Adrenal gland (tissue), 19 donors: ENCODE measurements at places on chromosomes 4 and X. TPM values are rescaled to one million over a fixed set of nuclear protein-coding genes. Genes with fewer than 3 reads are reported as not detected.

GRCh38 chr4:20395160-20395773 is 143.6 kb downstream of the SLIT2 start:
- no peak overlapping the region for H3K27ac ChIP-seq
- H3K36me3 ChIP-seq: no peaks in the 10 kb centered on the region
- DNase-seq: peak; percentile 53
- no peaks in the 10 kb centered on the region for H3K27me3 ChIP-seq
- peak overlapping the region; percentile 6 for H3K4me3 ChIP-seq
- H3K4me1 ChIP-seq: no peaks in the 10 kb centered on the region

- H3K27me3 ChIP-seq: peaks cover 32% of the 10 kb centered on the region
- no peak for DNase-seq
- no peak overlapping the region for H3K27ac ChIP-seq
- H3K36me3 ChIP-seq: no peaks in the 10 kb centered on the region
- H3K4me1 ChIP-seq: no peaks in the 10 kb centered on the region
Measured at GRCh38 chr4:13515268-13515667, 29.0 kb downstream of the NKX3-2 start.

GRCh38 chr4:120286813-120287212 is 220.2 kb upstream of the MAD2L1 start:
- no peak overlapping the region for H3K27ac ChIP-seq
- H3K4me1 ChIP-seq: no peaks in the 10 kb centered on the region
- H3K36me3 ChIP-seq: no peaks in the 10 kb centered on the region
- DNase-seq: no peak

DNA sequence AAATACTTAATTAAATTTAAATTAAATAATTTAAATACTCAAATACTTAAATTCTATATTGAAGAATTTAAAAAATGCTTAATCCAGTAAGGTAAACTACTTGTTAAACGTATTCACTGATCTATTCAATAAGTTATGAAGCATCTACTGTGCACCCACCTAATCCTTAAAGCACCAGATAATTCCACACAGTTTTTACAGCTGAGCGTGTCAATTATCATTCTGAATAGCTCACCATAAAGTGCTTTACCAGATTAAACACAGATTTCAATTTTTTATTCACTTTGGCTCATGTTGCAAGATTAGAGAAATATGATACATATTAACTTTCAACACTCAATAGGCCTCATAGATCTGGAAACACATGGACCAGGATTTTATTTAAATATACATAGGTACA is 79.2 kb upstream of the DDIT4L start:
- H3K4me1 ChIP-seq: no peaks in the 10 kb centered on the region
- no peak for DNase-seq
- no peak overlapping the region for H3K4me3 ChIP-seq

DNA sequence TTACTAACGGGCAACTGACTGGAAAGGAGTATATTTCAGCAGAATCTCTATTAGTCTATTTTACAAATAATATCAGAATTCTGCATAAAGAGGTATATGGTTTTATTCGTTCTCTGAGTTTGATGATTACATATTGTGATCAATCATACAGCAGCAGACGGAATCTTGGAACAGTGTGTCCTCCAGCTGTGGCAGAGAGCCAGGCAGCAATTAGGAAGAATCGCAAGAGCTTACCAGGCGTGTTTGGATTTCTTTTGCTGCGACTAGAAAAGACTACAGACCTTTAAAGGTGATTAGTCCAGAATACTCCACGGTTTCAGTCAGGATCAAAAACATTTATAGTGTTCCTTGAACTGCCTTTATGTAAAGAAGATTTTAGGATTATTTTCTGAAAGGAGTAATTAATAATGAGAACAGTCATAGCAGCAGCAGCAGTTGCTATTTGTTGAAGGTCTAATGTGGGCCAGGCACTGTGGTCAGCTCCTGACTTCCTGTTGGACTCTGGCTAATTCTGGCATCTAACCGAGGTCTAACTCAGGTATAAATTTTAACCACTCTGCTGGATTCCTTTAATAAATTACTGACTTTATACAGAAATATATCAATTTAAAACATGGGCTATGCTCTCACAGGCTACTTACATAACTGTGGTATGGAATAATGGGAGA is 225.3 kb upstream of the CXorf66 start:
- H3K4me1 ChIP-seq: no peaks in the 10 kb centered on the region
- H3K27ac ChIP-seq: no peak overlapping the region
- H3K4me3 ChIP-seq: no peak overlapping the region
- H3K27me3 ChIP-seq: no peaks in the 10 kb centered on the region
- DNase-seq: peak; percentile 55
- H3K36me3 ChIP-seq: no peaks in the 10 kb centered on the region

DNA sequence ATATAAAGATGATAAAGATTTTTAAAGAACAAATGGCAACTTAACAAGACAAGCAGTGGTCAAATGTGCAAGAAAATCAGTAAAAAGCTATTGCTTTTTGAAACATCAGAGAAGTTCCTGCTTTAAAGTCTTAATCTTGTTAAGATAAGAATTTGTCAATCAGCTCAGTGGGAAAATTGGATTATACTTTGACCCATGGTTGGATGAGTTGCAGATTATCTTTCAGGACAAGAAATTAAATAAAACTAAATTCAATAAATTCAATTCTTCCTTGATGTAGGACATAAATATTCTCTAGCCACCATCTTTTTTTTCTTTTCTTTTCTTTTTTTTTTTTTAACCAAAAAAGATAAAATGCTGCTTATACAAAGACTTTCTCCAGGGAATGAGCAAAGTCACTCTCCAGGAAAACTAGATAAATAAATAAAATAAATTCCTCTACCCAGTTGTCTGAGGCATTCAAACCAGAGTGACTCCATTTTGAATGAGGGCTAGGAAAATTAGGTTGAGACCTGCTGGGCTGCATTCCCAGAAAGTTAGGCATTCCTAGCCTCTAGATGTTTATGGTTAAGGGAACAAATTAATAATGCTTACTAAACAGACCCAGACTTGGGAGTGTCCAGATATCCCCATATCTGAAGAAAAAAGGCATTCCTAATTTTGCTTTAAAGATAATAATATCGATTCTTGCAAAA is 211.2 kb downstream of the SNCA start:
- H3K4me3 ChIP-seq: no peak overlapping the region
- no peaks in the 10 kb centered on the region for H3K27me3 ChIP-seq
- DNase-seq: no peak
- H3K27ac ChIP-seq: no peak overlapping the region

DNA sequence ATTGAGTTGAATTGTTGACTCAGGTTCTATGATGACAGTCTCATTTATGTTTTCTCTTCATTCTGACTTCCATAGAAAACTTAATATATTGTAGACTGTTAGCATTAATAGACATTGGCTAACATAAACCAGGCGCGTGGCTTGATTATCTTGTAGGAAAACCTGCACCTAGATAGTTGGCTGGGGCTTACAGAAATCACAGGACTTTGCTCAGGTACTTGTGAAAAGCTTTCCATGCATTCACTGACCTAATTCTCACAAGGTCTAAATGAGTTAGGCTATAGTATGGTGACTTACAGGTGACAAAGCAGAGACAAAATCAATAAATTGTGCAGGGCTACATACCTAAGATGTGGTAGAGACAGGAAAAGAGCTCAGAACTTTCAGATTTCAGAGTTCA is 212.8 kb downstream of the GPAT3 start:
- no peak overlapping the region for H3K4me3 ChIP-seq
- no peaks in the 10 kb centered on the region for H3K36me3 ChIP-seq
- H3K4me1 ChIP-seq: no peaks in the 10 kb centered on the region
- no peak for DNase-seq
- no peaks in the 10 kb centered on the region for H3K27me3 ChIP-seq
- H3K27ac ChIP-seq: no peak overlapping the region

- DNase-seq: no peak
- H3K27ac ChIP-seq: no peak overlapping the region
- no peaks in the 10 kb centered on the region for H3K4me1 ChIP-seq
- no peaks in the 10 kb centered on the region for H3K27me3 ChIP-seq
Measured at GRCh38 chrX:122586831-122587230, 597.2 kb upstream of the GRIA3 start.

GRCh38 chr4:42785817-42786216 is 106.7 kb upstream of the GRXCR1 start:
- no peaks in the 10 kb centered on the region for H3K36me3 ChIP-seq
- no peaks in the 10 kb centered on the region for H3K27me3 ChIP-seq
- no peak overlapping the region for H3K4me3 ChIP-seq
- DNase-seq: no peak

DNA sequence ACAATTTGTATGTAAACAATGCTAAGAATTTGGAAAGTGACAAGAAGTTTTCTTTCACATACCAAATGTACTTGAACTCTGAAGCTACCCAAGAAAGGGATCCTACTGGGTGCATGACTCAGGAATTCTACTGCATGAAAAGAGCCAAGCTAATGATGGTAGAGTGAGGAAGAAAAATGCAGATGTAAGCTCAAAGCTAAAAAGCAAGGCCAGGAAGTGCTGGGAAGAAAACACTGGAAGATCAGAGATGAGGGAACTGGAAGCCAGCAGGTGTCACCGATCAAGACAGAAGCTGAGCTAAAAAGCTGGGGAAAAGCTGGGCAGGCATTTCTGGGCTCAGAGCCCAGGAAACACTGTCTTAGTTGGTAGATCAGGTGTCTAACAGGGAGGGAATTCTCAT is 449.1 kb downstream of the NKX6-1 start:
- no peak overlapping the region for H3K4me3 ChIP-seq
- DNase-seq: no peak
- H3K27me3 ChIP-seq: no peaks in the 10 kb centered on the region
- H3K4me1 ChIP-seq: no peaks in the 10 kb centered on the region
- H3K36me3 ChIP-seq: no peaks in the 10 kb centered on the region

DNA sequence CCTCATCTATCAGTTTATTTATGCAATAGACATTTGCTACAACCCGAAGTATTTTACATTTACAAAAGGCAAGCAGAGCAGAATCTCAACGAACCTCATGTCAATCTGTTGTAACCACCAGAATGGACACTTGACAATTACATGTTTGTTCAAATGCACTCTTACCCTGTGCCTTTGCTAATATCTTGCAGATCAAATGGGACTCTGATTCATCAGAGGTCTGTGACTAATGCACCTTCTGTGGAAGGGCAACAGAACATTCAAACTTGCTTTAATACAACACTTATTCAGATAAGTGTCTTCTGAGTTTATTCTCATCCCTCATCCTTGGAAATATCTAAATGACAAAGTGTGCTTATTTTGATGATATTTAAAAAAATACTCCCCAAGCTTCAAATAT is 644.7 kb upstream of the PCDH10 start:
- H3K4me1 ChIP-seq: no peaks in the 10 kb centered on the region
- H3K4me3 ChIP-seq: no peak overlapping the region
- H3K27me3 ChIP-seq: no peaks in the 10 kb centered on the region

DNA sequence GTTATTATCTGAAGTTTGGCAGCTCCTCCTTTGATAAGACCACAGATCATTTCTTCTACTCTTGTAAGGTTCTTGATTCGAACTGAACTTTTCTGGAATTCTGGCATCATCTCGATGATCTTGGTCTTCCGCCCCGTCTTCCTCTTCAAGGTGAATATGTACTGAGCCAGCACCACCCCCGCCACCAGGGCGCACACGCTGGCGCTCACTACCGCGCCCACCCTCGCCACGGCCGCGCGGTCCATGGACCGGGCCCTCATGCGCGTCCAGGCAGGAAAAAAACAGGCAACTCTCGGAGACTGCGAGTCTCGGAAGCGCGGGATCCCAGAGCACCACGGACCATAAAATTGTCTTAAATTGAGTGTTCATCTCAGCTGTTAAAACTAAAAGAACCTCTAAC is 458.4 kb upstream of the NDST3 start:
- H3K27ac ChIP-seq: no peak overlapping the region
- no peaks in the 10 kb centered on the region for H3K36me3 ChIP-seq
- no peaks in the 10 kb centered on the region for H3K27me3 ChIP-seq
- no peak overlapping the region for H3K4me3 ChIP-seq

DNA sequence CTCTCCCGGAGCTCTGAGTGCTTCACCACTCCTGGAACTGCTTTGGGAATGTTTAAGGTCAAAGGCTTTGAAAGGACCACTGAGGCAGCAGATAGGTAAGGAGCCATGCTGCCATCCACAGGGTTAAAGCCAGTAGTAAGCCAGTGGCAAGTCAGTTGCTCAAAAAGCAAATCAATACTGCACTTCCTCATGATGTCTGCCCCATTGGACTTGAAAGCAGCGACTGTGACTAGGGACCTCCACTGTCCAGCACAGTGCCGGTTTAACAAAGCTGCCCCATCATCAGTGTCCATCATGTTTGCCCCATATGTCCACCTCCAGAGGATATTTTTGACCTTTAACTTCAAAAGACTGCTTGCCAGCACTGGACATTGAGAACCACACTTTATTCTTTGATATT is 49.9 kb upstream of the FGF13 start:
- no peak for DNase-seq
- peaks cover 35% of the 10 kb centered on the region for H3K27me3 ChIP-seq
- H3K4me1 ChIP-seq: no peaks in the 10 kb centered on the region
- no peak overlapping the region for H3K4me3 ChIP-seq
- no peak overlapping the region for H3K27ac ChIP-seq
- no peaks in the 10 kb centered on the region for H3K36me3 ChIP-seq

- no peak overlapping the region for H3K27ac ChIP-seq
- DNase-seq: no peak
- no peaks in the 10 kb centered on the region for H3K27me3 ChIP-seq
- H3K4me3 ChIP-seq: no peak overlapping the region
- no peaks in the 10 kb centered on the region for H3K4me1 ChIP-seq
- no peaks in the 10 kb centered on the region for H3K36me3 ChIP-seq
Measured at GRCh38 chrX:63506320-63506719, 155.2 kb upstream of the SPIN4 start.

GRCh38 chrX:17563076-17563475 is 174.2 kb upstream of the SCML1 start:
- H3K36me3 ChIP-seq: no peaks in the 10 kb centered on the region
- H3K27ac ChIP-seq: no peak overlapping the region
- no peak for DNase-seq
- no peak overlapping the region for H3K4me3 ChIP-seq

DNA sequence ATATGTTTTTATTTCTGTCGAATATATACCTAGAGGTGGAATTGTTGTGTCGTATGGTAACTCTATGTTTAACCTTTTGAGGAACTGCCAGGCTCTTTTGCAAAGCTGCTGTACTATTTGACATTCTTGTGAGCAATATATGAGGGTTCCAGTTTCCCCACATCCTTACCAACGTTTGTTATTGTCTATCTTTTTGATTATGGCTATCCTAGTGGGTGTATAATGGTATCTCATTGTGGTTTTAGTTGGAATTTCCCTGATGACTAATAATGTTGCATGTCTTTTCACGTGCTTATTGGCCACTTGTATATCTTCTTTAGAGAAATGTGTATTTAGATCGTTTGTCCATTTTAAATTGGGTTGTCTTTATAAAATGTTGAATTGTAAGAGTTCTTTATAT is 24.5 kb downstream of the REPS2 start:
- H3K4me1 ChIP-seq: no peaks in the 10 kb centered on the region
- no peak overlapping the region for H3K27ac ChIP-seq
- no peak overlapping the region for H3K4me3 ChIP-seq

SPP1 gene
- 41.4 TPM for total RNA-seq

CT45A5 gene
- total RNA-seq: not detected

CYTL1 gene
- total RNA-seq: 1.2 TPM

NDST3 gene
- total RNA-seq: 0.39 TPM

PPP1R2C gene
- not detected for total RNA-seq

CNKSR2 gene
- total RNA-seq: 4.1 TPM

RS1 gene
- not detected for total RNA-seq

GAGE12H gene
- not detected for total RNA-seq

GUCY1A1 gene
- 7.1 TPM for total RNA-seq
